ENCODE measurements at places on chromosomes 4 and X.

DNA sequence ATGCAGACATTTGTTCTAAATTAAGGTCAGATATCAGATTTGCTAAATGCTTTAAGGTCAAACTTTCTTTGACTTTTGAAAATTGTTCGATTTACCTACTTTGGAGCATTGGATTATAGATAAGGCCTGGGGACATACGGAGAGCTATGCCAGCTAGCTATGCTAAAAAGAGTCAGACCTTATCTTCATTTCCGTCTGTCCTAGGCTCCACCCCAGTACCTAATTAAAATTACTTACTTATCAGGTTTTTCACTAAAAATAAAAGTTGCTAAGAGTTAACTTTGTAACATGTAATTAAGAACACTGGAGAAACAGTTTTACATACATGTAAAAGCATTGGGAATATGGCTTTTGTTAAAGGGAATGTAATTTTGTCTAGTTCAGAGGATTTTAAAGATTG, 7.1 kb upstream of the TMEM35A start:
- no peak for DNase-seq

DNA sequence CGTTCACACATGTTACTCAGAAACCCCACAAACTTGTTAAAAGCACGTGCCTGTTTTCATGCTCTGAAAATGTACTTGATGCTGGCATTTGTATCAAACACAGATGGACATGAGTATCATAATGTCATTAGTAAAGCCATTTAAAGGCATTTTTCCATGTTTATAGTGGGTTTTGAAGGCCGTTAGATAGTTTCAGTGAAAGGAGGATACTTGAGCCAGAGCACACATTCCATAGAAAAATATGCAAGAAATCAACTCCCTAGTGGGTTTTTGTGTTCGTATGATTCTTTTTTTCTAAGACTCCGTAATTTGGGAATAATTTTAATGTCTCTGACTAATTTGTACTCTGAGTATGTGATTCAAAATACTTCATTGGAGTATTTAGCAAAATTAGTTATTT, 216.2 kb upstream of the BMP3 start:
- DNase-seq = no peak

GRCh38 chr4:21768349-21769310, 179.9 kb downstream of the KCNIP4 start:
- DNase-seq = peak; percentile 65

- DNase-seq = no peak
These were observed 61.1 kb downstream of the PACRGL start for GRCh38 chr4:20761382-20761781.

- no peak for DNase-seq
These were observed 60.8 kb upstream of the TMEM33 start for GRCh38 chr4:41874398-41874797.

DNA sequence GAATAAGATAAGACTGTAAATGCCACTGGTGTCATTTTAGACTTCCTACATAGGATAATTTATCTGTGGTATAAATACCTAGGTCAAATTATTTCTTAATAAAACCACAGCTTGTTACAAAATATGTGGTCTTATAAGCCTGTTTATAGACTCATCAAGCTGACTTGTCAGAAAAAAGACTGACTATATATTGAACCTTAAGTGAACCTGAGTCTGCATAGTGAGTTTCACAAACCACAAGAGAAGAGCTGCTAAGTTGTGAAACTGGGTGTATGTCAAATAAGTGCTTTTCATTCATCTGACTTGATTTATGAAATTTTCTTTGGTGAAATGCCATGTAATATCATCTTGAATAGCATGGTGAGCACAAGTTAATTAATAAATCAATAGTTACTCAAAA, 48.4 kb upstream of the TMPRSS11A start:
- no peak for DNase-seq

DNA sequence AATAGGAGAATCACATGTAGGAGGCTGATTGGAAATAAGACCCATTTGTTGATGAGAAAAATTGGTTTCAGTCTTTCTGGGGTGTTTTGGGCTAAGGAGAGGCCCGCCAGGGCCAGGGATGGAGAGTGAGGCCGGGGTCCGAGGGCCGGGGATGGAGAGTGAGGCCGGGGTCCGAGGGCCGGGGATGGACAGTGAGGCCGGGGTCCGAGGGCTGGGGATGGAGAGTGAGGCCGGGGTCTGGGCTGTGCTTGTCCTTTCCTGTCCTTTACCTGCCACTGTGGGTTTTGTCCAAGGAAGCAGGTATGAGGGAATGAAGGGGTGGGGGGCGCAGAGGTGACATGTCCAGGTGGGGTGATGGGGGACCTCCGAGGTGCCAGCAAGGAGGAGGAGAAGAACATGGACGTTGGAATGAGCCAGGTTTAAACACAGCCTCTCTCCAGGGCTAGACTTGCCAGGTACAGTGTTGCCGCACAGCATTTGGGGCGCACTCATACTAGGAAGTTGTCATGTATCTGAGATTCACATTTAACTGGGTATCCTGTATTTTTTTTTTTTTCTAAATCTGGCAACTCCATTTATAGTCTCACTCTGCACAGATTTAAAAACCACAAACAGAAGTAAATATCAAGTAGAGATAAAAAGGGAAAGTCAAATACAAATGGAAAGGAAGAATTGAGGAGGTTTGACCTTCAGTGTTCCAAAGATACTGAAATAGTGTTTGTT, 8.8 kb downstream of the RGS12 start:
- DNase-seq = no peak

DNA sequence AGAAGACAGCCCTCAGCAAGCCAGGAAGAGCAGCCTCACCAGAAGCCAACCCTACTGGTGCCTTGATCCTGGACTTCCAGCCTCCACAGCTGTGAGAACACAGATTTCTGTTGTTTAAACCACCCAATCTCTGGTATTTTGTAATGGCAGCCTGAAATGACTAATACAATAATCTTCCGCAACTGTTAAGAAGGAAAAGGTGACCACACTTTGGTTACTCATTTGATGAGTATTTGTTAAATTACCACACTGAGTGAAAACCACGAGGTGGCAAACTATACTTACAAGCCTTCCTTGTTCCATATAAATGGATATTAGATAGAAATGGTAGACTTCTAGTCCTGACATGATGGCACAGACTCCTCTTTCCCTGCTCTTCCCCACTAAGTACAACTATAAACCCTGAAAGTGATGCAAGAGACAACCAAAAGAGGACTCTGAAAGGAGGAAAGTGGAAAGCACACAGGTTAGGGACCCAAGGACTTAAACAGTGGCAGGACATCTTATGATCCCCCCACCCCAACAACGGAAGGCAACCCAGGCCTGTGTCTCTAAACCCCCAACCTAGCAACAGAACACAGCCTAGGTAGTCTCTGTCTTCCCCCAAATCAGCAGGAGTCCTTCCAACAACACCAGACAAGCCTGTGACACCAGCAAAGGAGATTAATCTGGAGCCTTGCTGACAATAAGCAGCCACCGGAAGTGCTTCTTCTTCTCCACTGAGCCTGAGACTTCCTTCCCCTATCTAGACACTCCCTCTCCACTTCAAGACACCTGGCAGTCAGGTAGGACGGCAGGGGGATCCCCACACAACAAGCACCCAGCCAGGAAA, 12.3 kb downstream of the ZNF182 start:
- DNase-seq = no peak

DNA sequence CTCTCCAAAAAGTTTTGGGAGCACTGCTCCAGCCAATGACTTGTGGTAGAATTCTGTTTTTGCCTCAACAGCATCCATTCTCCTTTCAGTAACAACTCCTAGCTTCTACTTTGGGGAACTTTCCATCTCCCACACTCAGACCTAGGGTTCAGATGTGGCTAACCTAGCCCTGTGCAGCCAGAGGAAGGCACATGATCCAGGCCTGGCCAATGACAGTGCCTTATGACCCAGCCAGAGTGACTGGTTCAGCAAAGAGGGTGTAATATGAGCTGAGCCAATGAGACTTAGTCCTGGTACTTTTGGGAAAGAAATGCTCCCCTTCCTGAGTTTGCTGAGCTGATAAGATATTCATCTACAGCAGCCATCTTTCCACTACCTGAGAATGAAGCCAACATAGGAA, 5.4 kb upstream of the USP46 start:
- DNase-seq = no peak

DNA sequence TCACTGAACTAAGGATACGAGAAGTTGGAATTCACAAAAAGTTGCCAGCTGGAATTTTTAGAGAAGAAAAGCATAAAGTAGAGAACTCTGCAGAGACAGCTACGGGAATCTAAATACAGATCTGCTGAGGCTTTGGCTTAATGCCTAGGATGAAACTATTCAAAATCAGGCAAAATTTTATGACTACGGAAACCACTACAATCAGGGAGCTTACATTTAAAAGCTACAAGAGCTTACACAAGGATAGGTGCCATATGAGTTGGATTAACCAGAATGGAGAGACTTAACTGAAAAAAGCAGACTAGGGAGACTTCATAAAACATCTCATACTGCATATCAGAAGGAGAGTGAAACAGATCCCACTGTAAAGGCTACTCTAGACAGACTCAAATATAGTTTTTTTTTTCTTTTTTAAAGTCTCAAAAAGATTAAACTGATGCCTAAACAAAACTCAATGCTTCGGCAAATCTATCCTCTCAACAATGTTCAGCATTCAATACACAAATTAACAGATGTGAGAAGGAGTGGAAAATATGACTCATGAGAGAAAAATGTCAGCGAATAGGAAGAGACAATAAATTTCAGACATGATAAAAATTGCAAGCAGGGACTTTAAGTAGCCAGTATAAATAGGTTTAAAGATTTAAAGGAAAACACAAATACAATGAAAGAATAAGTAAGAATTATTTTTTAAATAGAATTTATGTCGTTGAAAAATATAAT, 586.1 kb downstream of the FSTL5 start:
- peak; percentile 59 for DNase-seq

DNA sequence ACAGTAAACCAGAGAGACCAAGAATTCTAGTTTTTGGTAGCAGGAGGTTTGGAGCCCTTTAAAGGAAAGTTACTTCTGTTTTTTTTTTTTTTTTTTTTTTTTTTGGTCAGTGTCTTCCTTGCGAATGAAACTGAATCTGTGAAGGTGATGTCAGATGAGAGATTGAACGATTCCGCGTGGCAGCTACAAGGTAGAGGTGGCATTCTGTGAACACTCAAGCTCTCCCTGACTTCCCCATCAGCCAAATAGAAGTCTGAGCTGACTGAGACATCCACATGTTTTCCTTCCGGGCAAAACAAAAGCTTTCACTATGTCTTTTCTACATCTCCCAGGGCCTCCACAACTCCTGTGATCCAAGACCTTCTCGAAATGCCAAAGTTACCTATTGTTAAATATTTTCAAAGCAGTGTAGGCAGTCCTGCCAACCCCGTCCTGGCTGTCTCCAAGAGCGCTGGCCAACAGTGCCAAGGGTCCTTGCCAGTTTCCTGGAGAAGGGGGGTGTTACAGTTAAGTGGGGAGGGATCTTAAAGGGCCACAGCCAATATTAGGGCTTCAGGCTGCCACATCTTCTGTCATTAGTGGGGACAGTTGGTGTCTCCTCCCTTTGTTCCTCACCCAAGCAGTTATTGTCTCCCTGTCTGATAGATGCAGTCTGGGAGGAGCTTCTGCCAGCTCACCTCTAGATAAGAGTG, 102.9 kb upstream of the SLC34A2 start:
- peak; percentile 22 for DNase-seq

DNA sequence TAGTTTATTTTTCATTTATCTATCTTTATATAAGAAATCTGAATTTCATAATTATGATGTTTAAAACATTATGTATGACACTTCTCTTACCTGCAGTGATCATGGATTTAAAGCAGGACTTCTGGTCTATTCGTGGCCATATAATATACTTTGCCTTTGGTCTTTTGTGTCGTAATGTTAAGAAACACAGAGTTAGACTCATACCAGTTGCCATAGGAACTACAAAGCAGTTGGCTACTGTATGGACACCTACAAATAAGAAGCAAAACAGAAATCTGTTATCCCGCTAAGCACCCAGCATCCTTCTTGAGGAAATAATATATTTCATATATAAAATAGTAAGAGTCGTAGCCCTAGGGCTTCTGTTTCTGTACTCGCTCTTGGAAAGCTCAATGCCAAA, 4.3 kb downstream of the SEPSECS start:
- no peak for DNase-seq

GRCh38 chr4:38857354-38858096, 908 bp upstream of the TLR6 start:
- peak; percentile 66 for DNase-seq

GRCh38 chr4:94843216-94843615, 85.5 kb downstream of the BMPR1B start:
- DNase-seq = no peak

DNA sequence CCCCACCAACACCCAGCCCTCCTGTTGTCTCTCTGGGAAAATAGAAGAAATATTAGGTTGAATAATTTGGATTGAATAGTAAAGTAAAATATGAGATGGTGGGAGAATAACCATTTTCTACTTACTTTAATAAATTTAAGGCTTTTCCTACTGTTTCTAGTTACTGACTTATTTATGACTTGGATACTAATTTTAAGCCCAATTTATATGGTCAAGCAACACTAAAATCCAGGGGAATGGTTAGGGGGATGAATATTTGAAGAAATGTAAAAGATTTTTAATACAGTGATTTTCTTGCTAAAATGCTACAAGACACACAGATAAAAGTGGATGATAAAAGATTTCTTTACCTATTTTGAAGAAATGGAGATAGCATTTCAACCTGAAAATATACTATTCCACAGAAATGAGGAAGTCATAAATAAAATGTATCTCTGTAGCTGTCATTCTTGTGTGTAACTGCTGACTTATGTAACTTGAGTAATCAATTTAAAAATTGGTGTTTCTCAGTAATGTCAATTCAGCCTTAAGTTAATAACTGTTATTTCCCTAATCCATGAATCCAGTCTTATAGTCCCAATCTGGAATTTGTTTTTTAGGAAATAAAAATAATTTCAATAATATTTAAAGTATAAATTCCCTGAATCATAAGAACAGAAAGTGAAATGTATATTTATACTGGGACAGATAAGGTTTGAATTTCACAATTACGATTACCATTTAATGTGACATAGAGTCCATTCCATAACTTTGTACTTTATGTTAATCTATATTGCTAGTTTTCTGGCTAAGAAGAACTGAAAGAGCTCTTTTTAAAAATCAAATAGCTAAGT, 24.3 kb upstream of the IL2 start:
- DNase-seq = no peak

DNA sequence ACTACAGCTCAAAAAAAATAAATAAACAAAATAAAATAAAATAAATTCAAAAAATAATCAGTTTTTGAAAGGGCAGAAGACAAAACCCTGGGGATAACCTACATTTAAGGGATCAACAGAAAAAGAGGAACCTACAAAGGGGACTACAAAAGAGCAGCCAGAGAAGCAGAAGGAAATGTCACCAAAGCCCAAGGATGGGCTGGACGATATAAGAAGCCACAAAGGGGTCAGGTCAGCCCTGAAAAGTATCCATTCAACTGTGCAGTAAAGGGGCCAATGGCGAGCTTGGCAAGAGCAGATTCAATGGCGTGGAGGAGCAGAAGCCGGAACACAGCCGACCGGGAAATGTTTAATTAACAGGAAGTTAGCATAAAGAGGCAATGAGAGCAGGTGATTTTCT, 16.9 kb downstream of the ACOT9 start:
- DNase-seq = no peak

DNA sequence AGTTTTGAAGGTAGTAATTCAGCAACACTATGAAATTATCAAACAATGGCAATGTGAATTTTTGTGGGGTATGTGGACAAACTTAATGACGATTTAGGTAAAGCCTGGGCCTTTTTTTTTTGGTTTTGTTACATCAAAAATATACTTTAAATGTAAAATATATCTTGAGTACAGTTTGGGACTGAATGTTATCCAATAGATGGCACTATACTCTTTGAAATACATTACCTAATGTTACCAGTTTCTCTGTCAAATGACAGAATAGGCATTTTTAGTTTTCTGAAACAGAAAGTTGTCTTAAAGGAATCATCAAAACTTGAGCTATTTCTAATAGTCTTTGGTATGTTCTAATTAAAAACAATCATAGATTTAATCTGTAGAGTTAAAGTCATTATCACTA, 1651.9 kb downstream of the C4orf33 start:
- peak; percentile 32 for DNase-seq
